ENCODE measurements at places on chromosomes 4 and X.

GRCh38 chr4:139492429-139492828 lies 38.5 kb downstream of the RAB33B start:
- no peak for DNase-seq

DNA sequence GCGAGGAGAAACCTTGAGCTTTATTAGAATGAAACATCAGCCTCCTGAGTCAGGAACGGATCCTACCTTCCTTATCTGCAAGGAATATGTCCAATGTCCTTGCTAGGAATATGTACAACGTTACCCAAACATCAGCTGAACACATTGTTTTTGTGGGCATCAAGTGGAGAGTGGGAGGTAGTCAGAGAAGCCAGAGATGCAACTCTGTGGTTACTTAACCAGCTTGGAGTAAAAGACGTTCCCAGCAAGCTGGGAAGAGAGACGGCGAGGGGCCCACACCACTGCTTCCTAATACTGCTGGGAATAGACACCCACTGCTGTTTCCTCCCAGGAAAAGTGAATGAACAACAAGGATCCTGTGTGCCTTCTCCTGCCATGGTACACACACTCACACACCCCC lies 74.4 kb upstream of the PLAC1 start:
- no peak for DNase-seq

GRCh38 chrX:8253096-8253495 lies 82.0 kb upstream of the VCX2 start:
- no peak for DNase-seq

DNA sequence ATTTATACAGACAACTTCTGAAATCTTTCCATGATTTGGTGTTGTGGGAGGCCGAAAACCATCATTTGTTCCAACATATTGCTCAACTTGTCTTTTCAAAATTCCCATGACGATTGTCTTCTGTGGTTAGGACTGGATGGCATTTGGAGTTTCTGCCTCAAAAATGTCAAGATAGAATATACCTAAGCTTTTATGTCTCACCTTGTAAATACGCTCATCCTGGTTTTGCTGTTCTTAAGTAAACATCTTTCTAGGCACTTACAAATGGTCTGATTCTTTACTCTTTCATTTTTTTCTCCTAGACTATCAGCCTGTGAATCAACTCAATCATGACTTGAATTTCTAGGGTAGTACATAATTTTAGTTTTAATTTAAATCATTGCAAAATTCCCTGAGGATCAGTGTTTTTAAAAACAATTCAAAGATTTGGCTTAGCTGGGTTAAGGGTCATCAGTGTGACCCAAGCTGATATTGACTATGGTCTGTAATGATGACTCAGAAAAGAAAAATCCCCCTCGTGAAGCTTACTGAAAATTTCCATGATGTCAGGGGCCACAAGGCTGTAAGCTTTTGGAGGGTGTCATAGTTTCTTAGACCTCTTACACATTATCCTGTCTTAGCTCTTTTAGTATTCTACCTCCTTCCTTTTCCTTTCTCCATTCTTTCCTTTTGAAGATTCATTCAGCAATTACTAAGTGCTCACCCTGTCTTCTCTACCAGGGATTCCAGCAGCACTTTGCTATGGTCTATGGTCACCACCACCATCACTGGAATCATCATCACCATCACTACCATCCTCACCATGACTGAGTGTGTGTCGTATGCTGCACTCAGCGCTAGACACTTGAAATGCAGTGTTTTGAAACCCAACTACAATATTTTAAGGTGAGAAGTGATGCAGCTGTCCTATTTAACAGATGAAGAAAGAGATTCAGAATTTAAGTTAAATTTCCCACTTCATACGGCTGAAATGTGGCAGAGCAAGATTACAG lies 124.4 kb downstream of the CPE start:
- DNase-seq = no peak

GRCh38 chrX:17192106-17192505 lies 182.9 kb upstream of the NHS start:
- DNase-seq = no peak
